ENCODE measurements at places on chromosomes 12 and 14. TPM values are rescaled to one million over a fixed set of nuclear protein-coding genes. Genes with fewer than 3 reads are reported as not detected.

The PAH gene
- 0.51 TPM for total RNA-seq

DNA sequence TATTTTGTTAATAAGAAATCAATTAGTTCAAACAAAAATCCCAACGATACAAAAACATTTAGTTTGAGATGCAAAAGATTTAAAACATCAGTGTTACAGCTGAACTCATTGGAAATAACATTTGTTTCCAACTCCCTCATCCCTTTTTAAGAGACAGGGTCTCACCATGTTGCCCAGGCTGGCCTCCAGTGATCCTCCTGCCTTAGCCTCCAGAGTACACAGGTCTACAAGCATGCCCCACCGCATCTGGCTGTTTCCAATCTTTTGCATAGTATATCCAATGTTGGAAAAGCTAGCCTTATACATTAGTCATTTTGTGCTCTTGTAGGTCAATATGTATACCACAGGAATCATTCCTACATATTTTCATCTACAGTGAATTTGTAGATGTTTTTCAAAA, 11.5 kb downstream of the RSRC2 start:
- no peak for DNase-seq

DNA sequence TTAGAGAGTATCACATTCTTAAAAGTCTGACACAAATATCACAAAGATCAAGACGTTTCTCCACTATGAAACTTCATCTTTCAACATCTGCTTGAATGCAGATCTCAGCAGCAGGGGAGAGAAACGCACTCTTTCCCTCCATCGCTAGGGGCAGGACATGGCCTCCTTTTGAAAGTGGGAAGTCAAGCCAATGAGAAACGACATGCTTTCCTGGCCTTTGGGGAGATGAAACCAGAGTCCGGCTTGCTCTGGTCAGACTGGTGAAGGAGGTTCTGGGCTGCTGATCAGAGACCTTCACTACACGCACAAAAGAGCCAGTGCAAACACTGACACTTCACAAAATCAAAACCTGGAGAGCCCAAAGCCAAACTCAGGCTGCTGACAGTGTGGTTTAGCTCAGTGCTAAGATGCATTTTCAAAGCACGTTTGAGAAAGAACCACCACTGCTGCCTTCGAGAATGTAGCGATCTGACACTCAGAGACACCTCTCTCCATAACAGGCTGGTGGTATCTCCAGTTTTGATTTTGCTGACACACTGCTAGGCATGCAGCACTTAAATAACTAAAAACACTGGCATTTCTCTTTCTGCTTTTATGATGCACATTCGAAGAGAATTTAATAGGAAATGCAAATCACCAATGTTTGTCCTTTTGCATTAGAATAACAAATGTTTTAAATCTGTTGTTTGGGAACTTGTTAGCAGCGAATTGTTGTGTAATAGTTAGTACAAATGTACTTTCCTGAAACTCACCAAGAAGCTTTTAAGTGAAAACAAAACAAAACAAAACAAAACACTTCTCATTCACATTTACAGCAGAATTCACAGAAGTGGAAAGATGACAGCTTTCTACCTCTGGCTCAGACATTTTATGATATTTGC, 93.9 kb upstream of the OVCH1 start:
- no peak for DNase-seq

The GALC gene
- total RNA-seq, result 12.0 TPM

GRCh38 chr14:73775339-73776193, 61.4 kb upstream of the PNMA1 start:
- no peak for DNase-seq

DNA sequence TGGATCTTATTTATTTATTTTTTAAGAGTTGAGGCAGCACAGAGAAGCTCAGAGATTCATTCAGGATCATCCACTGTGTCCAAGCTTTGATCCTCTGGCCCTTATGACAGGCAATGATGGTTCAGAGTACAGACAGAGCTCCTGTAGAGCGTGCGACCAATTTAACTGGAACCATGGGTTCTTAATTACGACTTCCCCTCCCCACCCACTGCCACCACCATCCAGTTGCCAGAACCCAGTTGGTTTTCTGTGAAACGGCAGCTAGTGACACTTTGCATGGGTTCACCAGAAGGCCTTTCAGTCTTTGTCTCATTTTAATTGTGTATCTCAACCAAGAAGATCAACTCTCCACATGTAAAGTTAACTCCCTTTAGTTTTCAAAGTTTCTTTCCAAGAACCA, 478.2 kb downstream of the ZFP36L1 start:
- DNase-seq, result no peak

The ADGRD1 gene
- total RNA-seq, result 86.1 TPM

GRCh38 chr14:91830777-91831176, 36.6 kb downstream of the TC2N start:
- no peak for DNase-seq

The ACOT2 gene
- 229 TPM for total RNA-seq

DNA sequence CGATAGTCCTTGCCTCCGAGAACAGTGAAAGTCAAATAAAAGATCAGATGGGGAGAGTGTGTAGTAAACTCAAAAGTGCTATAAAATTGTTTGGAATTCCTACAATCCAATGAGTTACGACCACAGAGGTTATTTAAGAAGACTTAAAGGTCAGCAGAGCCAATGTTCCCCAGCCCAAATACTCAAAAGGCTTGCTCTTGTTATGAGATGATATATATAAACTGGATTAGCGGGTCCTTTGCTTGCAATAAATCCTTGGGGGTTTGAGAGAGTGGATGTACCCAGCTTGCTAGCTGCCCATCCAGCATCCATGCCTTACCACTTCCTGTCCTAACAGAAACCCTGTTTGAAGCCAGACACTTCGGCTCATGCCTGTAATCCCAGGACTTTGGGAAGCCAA, 29.0 kb upstream of the MED13L start:
- DNase-seq, result no peak

GRCh38 chr12:51951199-51951842, at the start of gene ACVR1B:
Gene ACVR1B (plus strand): TSS chr12:51951699. CDS start chr12:51951744, 45 bp downstream.
- peak; percentile 96 for DNase-seq

GRCh38 chr14:50647753-50648152, 20.4 kb downstream of the SAV1 start:
- no peak for DNase-seq

The KCNK10 gene
- not detected for total RNA-seq

- no peak for DNase-seq
Observed at GRCh38 chr14:87186737-87187136, 806.2 kb downstream of the GALC start.

DNA sequence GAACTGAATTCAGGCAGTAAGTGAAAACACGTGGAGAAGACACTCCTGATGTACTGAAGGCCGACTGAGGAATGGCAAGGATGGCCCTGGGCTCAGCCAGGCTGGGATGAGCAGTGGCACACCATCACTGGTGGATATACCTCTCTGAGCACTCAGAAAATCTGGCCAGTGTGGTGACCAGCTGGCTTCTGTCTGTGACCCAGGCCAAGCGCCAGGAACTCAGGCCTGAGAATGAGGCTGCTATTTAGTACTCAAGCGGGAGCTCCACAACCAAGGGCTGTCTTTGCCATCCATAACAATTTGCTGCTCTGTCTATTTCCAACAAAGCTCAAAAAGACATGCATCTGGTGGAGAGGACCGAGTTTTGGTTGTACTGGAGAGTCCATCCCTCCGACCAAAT, 586.3 kb downstream of the BCL11B start:
- DNase-seq, result no peak

GRCh38 chr14:61106959-61107641, 126.1 kb downstream of the SLC38A6 start:
- peak; percentile 69 for DNase-seq

The HNRNPC gene
- total RNA-seq, result 238 TPM

GRCh38 chr14:67077921-67078320, 111.3 kb upstream of the GARIN2 start:
- DNase-seq, result no peak

The SLCO1C1 gene
- total RNA-seq, result 0.94 TPM

The CISTR gene
- 0.83 TPM for total RNA-seq

GRCh38 chr14:76169776-76170175, 18.1 kb downstream of the GPATCH2L start:
- DNase-seq, result no peak

The ACACB gene
- 167 TPM for total RNA-seq

- no peak for DNase-seq
Observed at GRCh38 chr14:72796935-72797334, 97.0 kb downstream of the DPF3 start.

The LAG3 gene
- 0.22 TPM for total RNA-seq

DNA sequence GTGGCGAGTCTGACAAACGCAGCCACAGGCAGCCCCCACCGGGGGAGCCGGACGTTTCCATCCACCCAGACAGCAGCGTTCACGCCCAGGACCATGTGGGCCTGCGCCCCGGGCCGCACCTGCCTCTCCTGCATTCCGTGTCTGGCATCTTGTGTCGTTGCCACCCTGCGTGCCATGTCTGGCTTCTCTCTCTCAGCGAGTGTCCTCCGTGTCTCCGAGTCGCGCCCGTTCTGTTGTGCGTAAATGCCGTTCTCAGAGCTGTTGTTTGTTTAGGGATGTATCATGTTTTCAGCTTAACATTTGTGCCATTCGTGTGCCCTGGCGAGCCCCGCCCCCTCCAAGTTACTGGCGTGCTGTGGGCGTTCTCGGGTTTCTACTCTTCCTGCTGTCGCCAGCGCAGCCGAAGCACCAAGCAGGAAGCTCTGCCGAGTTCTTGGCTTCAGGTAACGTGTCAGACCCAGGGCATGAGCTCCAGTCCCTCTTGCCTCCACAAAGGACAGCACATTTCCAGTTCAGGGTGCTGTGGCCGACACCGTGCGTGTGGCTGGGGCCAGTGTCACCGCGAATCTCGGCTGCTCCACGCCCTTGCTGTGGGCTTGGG, 34.6 kb downstream of the NOC4L start:
- peak; percentile 37 for DNase-seq

DNA sequence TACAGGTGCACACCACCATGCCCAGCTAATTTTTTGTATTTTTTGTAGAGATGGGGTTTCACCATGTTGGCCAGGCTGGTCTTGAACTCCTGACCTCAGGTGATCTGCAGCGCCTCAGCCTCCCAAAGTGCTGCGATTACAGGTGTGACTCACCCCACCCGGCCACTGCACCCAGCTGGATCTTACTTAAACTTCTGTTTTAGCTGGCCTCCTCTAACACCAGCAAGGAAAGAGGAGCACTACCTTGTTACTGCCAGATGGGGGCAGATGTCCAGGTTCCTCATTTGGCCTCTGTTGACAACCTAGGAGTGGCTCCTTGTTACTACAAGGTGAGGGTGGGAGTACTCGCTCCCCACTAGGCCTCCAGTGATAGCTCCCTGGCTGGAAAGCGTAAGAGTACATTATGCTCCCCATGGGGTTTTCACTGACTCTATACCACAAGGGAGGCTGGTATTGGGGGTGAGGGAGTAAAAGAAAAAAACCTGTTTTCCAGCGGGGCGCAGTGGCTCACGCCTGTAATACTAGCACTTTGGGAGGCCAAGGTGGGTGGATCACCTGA, 13.2 kb upstream of the ARF6 start:
- no peak for DNase-seq

DNA sequence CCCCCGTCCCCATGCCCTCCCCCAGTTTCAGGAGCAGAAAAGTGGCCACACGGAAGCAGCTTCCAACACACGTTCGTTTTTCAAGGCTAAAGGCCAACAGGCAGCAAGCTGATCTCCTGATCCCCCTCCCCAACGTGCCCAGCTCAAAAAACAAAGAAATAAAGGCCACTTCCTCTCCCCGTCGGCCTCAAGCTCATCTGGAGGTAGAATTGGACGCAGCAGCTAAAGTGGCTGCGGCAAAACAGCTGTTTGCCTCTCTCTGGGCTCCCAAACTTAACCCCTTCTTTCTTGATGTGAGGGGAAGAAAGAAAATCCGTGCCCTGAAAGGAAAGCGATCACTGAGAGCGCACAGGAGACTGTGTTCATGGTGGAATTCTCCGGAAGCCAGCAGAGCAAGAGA, 66.3 kb downstream of the SCARB1 start:
- no peak for DNase-seq

DNA sequence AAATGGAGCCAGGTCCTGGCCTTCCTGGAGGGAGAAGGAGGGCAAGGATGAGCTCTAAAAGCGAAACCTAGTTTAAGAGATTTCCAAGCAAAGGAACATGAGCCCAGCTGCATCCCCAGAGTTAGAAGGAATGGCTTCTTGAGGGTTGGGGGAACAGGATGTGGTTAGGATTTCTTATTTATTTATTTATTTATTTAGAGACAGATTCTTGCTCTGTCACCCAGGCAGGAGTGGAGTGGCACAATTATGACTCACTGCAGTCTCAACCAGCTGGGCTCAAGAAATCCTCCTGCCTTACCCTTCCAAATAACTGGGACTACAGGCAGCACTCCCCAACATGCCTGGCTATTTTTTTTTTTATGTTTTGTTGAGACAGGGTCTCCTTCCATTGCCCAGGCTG, 25.3 kb upstream of the TMEM106C start:
- no peak for DNase-seq

DNA sequence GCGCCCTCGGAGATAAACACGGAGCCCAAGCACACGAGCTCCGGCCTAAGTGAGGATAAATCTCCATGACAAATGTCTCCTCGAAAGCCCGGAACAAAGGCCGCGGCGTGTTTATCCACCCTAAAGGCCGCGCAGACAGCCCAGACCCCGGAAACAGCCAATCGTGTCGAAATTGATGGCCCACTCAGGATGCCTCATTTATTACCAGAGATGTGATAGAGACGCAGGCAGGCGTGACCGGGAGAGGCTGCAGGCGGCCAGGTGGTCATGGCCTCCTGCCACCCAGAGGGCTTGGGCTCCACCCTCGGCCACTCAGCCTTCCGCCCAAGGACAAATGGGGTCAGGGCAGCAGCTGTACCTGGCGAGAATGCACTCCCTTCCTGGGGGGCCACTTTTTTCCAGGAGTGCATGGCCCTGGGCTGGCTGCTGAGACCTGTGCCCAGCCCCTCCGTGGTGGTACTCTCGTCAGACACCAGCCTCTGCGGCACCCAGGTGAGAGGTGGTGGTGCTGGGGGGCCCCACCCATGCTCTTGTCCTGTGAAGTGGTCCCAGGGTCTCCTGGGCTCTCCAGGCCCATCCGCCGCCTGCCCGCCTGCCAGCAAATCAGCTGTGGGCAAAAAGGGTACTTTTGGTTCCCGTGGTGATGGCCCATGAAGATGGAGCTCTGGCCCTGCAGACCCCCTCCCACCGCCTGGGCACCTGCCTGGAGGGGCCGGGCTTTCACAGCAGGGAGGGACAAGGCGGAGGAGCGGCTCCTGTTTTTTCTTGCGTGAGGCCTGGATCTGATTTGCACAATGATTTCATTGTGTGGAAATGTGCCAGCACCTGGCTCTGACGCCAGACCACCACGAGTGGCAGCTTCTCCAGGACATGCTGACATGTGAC, 211.5 kb upstream of the C14orf180 start:
- peak; percentile 15 for DNase-seq

GRCh38 chr12:110234331-110234751, 46.7 kb upstream of the ATP2A2 start:
- DNase-seq, result no peak

The RTL1 gene
- not detected for total RNA-seq

The AGAP2 gene
- total RNA-seq, result 6.6 TPM

GRCh38 chr12:49413010-49413409, 45.7 kb downstream of the SPATS2 start:
- DNase-seq, result no peak

The SLC39A5 gene
- not detected for total RNA-seq

DNA sequence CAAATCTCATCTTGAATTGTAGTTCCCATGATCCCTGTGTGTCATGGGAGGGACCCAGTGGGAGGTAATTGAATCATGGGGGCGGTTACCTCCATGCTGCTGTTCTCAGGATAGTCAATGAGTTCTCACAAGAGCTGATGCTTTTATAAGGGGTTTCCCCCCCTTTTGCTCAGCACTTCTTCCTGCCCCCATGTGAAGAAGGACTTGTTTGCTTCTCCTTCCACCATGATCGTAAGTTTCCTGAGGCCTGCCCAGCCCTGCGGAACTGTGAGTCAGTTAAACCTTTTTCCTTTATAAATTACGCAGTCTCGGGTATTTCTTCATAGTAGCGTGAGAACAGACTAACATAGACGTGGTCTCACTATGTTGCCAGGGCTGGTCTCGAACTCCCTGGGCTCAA, 56.1 kb upstream of the EIF5 start:
- DNase-seq, result no peak

Data from Right ventricle myocardium superior (tissue), 1 donor.